ENCODE measurements at places on chromosomes 1 and 21.

- DNase-seq, result no peak
Observed at GRCh38 chr21:36540700-36541099, 60.8 kb upstream of the CLDN14 start.

DNA sequence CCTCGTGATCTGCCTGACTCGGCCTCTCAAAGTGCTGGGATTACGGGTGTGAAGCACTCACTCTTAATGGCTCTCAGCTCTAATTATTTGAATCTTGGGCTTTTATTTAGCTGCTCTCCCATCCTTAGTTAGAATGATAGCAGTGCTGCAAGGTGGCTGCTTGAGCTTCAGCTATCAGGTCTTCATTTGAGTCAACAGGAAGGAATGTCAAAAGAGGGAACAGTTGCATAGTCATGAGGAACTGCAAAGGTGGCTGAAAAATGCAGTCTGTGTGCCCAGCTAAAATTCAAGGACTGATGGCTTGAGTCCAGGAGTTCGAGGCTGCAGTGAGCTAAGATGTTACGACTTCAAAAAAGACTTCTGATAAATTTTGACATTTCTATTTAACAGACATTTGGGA, 55.6 kb downstream of the UCK2 start:
- DNase-seq, result no peak

DNA sequence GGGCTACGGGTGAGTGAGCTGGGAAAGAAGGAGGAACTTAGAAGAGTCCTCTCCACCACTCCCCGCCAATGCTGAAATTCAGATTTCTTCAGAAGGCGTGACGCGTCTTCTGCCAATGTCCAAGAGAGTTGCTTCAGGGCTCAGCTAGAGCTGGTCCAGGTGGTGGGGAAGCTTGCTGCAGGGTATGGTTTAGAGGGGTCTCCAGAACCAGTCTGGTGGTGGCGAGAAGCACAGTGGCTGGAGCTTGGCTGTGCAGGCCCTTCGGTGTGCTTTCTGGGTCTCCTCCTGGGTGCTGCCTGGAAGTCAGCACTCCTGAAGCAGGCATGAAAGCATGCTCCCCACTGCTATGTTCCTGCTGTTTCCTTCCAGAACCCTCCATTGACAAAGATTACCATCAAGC, 387.2 kb downstream of the PTPRU start:
- no peak for DNase-seq

GRCh38 chr1:191595170-191595569, 563.1 kb upstream of the RGS18 start:
- no peak for DNase-seq

- DNase-seq, result no peak
Observed at GRCh38 chr1:53188099-53188498, 8.5 kb upstream of the CPT2 start.

DNA sequence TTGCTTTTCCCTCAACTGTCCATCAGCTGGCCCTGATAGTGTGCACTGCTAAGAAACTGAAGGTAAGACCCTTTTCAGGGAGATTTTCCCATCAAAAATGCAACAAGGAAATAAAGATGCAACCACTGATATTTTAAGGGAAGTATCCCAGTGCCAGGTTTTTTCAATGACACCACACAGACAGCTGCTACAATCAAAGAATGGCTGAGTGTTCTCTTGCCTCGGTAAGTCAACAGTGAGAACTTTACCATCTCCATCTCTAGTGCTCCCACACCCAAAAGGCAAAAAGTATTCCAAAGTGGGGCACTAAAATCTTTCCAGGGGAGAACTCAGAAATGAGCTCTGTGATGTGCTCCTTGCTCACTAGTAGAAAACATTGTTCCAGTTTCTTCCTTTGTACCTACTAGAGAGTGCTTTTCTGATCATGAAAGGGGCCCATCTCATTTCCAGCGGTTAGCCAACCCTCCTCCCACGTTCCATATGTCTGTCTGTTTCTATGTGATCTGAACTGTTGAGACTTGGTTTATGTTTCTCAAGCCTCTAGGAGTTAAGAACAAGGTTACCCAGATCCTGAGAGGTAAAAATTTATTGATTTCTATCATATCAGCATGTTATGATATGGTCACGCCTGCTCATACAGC, 67.6 kb upstream of the NEK2 start:
- no peak for DNase-seq

- DNase-seq, result no peak
Observed at GRCh38 chr1:229482511-229482910, 25.6 kb downstream of the NUP133 start.

- DNase-seq, result no peak
Observed at GRCh38 chr21:20856926-20857325, 141.3 kb upstream of the NCAM2 start.

- DNase-seq, result no peak
Observed at GRCh38 chr1:165240492-165240891, 116.0 kb downstream of the LMX1A start.

- no peak for DNase-seq
Observed at GRCh38 chr1:190957565-190957964, 479.9 kb upstream of the BRINP3 start.

GRCh38 chr1:151165281-151165737, 393 bp downstream of the LYSMD1 start:
- DNase-seq, result peak; percentile 74

DNA sequence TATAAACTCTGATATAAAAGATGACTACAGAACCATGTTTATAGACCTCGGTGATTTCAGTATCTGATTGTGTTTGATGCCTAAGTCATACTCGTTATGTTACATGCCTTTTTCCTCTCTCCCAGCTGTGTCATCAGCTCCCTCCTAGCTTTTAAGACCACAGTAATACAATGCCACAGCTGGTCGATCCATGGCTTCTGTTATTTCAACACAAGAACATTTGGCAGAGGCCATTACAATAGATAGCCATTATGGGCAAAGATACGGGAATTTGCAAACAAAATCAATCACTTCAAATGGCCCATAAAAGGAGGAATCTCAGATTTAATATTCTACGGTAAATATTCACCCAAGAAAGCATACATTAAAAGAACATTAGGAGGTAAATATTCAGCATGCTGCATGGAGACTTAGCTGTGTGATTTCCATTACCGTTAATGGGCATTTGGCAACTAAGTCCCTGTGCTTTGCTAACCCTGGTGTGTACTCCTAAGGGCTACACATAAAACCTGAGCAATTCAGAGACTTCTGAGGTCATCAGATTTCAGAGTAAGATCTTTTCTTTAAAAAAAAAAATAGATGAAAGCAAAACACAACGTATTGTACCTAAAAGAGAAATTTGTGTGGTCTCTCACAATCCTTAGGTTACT, 153.4 kb downstream of the PIGK start:
- no peak for DNase-seq

- DNase-seq, result no peak
Observed at GRCh38 chr1:1058088-1058905, 15.8 kb downstream of the RNF223 start.

GRCh38 chr21:24590261-24590660, 1017.0 kb downstream of the MRPL39 start:
- DNase-seq, result no peak

GRCh38 chr1:67955591-67955990, 94.8 kb downstream of the DIRAS3 start:
- DNase-seq, result no peak

DNA sequence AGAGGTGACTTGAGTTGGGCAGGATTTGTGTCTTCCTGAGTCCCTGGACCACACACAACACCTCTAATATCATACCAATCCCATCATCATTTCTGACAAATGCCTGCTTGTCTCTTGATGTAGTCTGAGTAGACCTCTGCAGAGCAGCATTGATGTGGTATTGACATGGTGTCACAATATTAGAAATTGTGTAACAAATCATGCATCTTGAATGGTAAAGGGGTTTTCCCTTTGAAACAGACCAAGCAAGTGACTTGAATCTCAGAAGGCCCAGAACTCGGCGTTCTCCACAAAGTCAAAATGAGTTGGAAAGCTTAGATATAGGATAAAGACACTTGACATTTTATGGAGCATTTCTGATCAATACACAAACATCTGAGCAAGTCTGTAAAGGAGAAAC, 72.7 kb upstream of the KIRREL1 start:
- no peak for DNase-seq

GRCh38 chr1:78068681-78069283, 23.0 kb downstream of the GIPC2 start:
- DNase-seq, result no peak

- peak; percentile 11 for DNase-seq
Observed at GRCh38 chr1:208008534-208008933, 97.6 kb upstream of the CD34 start.

- no peak for DNase-seq
Observed at GRCh38 chr1:92359986-92360385, 61.1 kb downstream of the RPAP2 start.

DNA sequence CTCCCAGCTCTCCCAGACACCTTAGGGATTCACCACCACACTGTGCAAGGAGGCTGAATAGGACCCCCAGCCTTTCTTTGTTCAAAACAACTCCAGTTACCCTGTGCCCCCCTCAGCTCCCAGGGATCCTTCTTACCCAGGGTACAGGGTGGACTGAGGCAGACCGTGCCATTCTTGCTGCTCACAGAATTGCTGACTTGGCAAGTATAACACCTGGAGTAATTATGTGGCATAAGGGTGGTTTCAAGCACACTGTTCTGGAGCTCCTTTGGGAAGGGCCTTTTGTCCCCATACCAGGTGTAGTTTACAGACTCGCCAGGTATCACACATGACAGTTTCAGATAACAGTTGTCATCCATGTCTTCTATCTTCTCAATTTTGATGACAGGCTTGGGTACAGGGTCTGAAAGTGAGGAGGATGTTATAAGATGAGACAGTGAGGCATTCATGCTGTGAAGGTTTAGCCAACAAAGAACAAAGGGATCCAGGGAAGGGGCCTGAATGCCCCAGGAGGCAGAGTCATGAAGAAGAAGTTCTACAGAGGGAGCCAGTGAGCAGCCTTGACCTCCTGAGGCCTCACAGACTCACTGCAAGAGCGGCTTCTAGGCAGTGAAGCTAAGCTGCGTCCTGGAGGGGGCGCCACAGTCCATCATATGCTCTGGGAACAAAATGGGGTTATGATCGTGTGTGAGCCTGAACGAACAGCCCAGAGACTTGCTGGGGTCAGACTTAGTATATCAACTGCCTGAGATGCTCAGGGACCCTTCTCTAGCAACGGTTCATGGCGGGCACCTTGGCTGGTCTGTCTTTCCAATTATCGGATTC, 30.3 kb downstream of the CD48 start:
- DNase-seq, result no peak

GRCh38 chr1:13583595-13583965, at the start of gene PDPN:
Gene PDPN, plus strand, starts transcription at chr1:13583832. Its CDS starts 202 bp downstream, at chr1:13584034.
- peak; percentile 87 for DNase-seq

DNA sequence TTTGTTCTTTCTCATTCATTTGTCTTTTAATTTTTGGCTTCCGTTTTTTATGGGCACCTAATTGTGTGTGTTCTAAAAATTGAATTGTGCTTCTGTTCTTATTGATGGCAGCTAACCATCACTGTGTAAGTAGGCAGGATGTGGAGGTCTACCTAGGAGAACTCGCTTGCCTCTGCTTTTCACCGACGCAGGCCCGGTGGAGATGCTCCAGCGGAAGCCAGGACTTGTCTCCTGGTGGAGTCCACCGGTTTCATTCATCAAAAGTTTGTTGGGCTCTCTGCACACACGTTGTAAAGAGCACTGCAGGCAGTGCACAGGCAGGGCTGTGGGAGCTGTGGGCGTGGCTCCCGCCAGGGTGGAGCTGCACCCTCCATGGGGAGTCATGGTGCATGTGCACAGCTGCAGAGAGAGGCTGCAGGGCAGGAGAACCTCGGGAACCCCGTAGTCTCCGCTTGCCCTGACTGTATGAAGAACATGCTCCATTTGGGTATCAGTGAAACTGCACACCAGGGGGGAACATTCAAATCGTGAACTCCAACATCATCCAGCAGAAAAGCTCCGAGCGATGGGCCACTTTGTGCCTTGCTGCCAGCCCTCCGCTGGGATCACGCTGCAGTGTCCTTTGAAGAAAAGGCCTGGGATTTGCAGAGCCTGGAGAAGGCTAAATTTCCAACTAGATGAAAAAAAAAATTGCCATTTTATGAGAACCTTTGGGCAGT, 6.0 kb upstream of the C1orf174 start:
- DNase-seq, result no peak

DNA sequence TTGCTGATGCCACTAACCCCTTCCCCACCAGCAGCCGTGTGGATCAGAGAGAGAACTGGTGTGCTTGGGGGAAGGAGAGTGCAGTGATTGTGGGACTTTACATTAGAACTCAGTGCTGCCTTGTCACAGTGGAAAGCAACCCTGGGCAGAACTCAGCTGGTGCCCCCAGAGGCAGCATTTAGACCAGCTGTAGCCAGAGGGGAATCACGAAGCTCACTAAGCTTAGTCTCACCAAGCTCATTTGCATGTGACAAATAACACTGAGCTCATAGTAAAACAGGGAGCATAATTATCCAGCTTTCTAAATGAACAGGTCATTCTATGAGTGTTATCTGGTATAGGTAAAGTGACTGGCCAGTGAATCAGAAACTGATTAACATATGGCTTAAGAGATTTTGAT, 9.8 kb upstream of the SMAP2 start:
- no peak for DNase-seq

DNA sequence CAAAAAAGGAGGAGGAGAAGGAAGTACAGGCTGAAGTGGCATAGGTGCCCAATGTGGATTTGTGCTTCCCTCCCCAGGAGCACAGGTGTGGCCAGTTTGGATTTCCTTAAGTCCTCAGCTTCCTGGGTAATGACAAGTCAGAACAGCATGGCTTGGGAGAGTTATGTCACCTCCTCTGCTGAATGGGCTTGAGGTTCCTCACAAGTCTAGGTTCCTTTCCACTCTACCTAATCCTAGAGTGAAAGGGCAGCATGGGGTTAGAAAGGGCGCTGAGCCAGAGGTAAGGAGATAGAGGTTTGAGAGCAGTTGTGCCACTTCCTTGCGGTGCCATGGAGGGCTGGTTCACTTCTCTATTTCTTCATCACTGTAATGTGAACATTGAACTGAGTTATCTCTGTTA, 35.5 kb upstream of the IL20 start:
- DNase-seq, result no peak

Data from right forelimb (tissue), 1 donor.